Amniotic stem cell (primary cell): ENCODE measurements at places on chromosomes 16 and 17.

DNA sequence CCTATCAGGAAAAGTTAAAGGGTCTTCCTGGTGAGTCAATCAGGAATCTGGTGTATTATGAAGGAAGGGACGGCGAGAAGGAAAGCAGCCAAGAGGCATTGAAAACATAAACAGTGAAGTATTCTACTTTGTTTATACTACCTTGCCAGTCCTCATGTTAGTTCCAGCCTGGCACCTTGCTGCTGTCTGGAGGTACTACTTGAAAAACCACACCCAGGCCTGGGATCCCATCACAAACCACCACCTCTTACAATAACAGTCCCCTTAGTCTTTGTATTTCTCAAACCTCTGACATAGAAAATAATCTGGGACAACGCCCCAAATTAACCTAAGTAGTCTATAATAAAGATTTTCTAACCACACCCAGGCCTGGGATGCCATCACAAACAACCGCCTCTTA is 676.7 kb upstream of the SOX9 start:
- DNase-seq, result no peak

DNA sequence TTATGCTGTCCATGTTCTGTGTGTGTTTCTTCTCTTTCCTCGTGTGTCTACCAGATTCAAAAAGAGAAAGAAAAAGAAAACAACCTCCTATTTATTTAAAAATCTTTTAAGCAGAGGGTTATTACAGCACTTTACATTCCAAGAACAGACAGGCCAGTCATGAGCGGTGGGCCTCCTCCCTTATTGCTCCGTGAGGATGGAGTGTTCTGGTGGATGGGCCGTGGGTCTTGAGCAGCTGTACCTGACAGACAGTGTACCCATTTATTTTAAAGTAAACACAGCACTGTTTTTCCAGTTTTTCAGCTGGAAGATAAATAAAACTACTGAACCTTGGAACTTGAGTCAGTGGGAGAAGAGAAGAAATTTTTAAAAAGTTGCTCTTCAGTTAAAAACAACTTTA is 52.4 kb downstream of the WWP2 start:
- no peak for DNase-seq

- DNase-seq, result no peak
Observed at GRCh38 chr17:2227025-2227699, 76.4 kb downstream of the SMG6 start.

DNA sequence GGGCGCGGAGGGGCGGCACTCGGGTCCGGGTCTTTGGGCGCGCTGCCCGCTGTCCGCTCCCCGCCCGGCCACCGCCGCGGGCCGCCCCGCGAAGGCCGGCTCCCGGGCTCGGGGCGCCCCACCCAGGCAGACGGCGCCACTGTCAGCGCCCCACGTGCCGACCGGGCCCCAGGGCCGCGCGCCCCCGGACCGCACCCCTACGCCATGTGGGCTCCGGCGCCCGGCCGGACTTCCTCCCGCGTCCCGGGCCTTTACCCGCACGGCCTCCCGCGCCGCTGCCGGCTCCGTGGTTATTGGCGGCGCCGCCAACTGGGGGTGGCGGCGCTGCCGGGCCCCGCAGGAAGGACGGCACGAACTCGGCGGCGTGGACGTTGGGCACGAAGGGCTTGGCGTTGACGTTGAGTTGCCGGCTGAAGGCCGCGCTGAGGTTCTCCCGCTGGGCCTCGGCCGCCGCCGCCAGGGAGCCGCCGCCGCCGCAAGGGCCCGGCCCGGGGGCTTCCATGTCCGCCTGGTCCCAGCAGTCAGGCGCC is 577 bp downstream of the GSPT1 start:
- no peak for DNase-seq

DNA sequence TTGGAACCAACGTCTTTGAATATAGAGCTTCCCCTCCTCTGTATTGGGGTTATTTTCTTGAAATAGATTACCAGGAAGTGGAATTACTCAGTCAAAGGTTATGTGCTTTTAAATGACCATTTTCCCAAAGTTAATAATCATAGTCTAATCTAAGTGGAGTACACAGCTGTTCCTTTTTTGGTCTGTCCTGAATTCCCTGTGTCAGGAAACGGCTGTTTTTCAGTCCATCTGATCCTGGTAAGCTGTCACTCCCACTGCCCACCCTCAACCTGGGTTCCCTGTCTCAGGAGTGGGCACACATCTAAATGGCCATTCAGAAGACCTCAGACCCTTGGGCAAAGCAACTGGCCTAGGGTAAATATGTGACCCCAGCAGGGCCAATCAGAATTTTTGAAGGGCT is 57.6 kb upstream of the KSR1 start:
- no peak for DNase-seq

GRCh38 chr17:44467108-44467507 is 36.1 kb downstream of the GPATCH8 start:
- DNase-seq, result no peak

DNA sequence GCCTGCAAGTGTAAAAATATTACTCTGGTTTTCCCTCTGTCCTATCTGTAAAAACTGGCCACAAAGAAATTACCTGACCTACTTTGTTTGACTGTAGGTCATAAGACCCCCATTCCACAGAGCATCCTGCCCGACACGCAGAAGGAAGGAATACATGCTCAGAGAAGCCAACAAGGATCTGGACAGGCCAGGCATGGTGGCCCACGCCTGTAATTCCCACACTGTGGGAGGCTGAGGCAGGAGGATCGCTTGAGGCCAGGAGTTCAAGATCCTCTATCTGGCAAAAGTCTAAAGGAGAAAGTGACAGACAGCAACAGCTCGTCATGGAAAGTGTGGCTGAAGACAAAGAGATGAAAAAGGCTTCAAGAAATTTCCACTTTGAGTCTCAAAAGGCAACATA is 78.2 kb upstream of the RNU2-1 start:
- no peak for DNase-seq

GRCh38 chr17:82883419-82884031 is 43.7 kb upstream of the ZNF750 start:
- DNase-seq, result no peak

- no peak for DNase-seq
Observed at GRCh38 chr16:53058441-53058840, 3.6 kb downstream of the CHD9 start.

DNA sequence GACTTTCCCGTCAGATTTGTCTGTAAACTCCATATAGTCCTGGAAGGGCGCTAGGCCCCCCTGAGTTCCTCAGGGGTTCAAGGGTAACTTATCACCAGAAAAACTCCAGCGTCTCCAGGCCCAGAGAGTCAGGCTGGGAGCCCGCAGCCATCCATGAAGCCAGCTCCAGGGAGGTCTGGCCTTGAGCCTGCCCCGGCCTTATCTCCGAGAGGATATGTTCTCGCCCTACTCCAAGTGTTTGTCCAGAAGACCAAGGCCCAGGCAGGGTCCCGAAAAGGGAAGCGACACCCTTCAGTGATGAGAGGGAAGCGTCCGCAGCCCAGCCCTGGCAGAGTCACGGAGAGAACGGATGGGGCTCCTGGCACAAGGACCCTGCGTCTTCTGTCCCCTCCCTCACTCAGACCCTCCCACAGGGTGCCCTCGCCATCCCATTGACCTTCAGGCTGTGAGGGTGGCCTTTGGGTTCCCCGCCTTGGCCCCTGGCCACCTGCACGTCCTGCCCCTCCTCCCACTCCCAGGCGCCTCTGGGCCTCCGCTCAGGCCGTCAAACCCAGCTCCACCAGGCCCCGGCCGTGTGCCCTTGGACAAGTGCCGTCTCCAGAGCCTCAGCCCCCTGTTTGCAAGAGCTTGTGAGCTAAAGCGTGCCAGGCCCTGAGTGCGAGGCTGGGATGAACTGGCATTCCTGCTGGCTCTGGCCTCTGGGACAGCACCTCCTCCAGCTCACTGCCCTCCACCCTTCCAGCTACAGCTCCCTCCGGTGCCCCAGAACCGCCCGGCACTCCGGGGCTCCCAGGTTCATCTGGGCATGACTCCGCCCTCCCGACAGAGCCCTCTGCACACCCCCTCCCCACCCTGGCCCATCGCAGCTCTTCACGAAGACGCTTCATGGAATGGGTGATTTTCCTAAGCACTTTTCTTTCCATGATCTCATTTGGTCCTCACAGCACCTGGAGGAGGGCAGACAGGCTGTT is 83.4 kb downstream of the ZDHHC7 start:
- DNase-seq, result no peak

- DNase-seq, result no peak
Observed at GRCh38 chr17:81464586-81464985, 48.0 kb downstream of the ACTG1 start.

DNA sequence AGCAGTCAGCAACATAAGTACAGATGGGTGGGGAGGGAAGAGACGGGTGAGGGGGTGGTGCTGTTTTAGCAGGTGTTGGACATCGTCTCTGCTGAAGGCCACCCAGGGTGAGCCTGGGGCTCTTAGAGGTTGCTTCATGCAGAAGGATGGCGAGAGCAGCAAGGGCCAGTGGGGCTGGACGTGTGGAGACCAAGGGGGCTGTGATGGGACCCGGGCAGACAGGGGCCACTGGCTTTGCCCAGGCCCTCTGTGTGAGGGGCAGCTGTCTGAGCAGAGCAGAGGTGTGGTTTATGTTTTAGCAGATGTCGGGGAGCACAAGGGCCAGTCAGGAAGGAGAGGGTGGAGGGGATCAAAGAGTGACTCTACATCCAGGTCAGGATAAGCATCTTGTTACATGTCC is 4.8 kb downstream of the NARF start:
- DNase-seq, result no peak

GRCh38 chr16:78988361-78988969 is 612.1 kb downstream of the MAF start:
- DNase-seq, result no peak
